GM04504 (cell line): ENCODE measurements at places on chromosomes 1 and 21.

GRCh38 chr1:203870245-203870644 lies 8.8 kb downstream of the SNRPE start:
- DNase-seq: no peak

- DNase-seq: no peak
Observed at GRCh38 chr1:171037626-171038025, 53.1 kb upstream of the FMO3 start.

- no peak for DNase-seq
Observed at GRCh38 chr1:229194096-229194495, 76.8 kb upstream of the RAB4A start.

DNA sequence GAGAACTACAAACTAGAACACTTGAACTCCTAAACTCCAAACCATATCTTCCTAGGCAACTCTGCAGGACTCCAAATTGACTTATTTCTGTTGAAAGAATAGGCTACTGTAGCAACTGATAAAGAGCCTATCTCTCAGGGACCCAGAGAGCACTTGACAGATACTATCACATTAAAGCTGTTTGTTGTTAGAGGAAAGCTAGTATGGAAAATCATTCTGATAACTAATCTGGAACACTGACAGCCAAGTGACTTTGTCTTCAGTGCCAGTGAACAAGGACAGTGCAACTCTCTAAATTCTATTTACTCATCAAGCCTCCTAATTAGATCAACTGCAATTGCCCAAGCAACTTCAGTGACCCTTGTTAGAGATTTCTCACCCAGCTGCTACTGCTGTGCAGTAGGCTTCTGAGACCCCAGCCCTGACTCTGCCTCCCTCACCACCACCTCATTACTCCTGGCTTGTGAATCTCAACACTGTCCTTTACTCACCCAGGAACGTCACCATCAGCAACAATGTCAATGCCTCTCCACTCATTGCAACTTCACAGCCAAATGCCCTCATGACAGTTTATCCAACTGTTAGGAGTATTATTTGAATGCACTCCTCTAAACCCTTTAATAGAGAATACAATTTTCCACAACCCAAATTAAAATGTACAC lies 7.4 kb upstream of the RGS13 start:
- DNase-seq: no peak

- DNase-seq: no peak
Observed at GRCh38 chr21:33452362-33452761, 27.4 kb downstream of the TMEM50B start.

DNA sequence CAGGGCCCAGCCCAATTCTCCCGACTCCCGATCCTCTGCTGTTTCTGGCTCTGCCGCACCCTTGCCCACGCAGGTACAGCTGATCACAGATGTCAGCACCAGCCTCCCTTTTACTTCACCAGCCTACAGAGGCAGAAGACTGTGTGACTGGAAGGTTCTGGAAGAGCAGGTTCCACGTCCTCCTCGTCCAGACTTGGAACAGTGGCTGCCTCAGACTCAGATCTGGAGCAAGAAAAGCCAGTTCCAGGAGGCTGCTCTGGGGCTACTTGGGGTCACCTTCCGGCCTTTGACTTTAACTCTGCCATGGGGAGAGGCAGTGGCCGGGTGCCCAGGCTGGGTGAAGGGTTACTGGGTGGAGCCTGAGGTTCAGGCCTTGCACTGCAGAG lies 16.1 kb upstream of the KLHDC7A start:
- DNase-seq: no peak

DNA sequence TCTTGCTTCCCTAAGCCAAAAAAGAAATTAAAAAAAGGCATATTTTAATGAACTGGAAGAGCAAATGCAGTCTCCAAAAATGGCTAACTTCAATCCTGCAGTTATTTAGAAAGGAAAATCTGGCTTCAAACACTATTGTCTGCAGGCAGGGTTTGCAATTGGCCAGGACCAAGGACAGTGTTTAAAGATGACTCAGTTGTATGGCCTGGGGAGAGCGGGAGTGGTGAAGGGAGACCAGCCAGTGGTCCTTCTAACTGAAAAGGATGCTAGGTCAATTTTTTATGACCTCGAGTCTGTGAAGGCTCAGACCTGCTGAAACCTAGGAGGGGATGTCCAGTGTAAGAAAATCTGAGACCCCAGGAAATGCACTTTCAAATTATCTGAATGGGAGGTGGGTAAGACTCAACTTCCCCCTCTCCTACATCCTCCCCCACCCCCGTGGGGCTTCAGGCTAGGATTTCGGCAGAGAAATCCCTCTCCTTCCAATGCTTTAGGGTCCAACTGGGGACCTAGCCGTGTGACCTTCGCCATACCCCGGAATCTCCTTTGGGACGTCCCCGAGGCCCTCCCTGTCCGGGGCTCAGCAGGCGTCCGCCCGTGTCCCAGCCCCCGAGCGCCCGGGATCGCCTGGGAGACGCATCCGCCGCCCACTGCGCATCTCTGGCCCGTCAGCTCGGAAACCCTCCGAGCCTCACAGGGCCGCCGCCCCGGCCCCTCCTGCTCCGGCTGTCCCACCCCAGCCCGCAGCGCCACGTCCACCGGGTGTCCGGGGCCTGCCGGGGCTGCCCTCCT lies 602 bp upstream of the RIMKLA start:
- no peak for DNase-seq

- no peak for DNase-seq
Observed at GRCh38 chr21:46628868-46629267, 6.6 kb upstream of the PRMT2 start.

GRCh38 chr1:181655756-181656155 lies 172.4 kb downstream of the CACNA1E start:
- no peak for DNase-seq

DNA sequence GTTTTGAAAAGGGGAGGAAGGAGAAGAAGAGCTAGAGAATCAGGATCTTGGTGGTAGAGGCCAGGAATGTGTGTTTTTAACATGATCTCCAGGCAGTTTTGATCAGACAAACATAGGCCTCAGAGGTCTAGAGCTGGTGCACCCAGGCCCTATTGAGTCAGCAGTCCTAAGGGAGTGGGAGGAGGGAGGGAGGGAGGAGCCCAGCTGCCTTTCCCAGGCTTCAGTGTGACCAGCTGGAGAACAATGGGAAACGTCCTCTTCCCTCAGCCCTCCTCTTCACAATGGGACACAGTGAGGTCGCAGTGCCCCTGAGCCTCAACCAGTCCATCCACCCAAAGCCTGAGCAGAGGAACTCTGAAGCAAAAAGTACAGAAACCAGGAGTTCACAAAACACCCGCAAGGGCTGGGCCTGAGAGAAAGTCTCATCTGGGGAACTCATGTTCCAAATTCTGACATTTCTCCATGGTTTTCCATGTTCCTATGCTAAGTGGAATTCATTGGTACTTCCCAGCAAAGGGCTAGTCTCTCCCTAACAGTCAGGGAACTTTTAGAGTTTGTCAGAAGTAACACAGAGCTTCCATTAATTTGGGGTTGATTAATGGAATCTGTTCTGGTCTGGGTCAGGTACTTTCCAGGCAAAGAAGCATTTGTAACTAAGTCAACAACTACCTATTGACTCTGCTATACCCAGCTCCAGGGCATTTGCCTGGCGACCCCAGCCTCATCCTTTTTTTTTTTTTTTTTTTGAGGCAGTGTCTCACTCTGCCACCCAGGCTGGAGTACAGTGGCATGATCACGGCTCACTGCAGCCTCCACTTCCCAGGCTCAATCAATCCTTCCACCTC lies 37.5 kb downstream of the ELAPOR1 start:
- peak; percentile 33 for DNase-seq

DNA sequence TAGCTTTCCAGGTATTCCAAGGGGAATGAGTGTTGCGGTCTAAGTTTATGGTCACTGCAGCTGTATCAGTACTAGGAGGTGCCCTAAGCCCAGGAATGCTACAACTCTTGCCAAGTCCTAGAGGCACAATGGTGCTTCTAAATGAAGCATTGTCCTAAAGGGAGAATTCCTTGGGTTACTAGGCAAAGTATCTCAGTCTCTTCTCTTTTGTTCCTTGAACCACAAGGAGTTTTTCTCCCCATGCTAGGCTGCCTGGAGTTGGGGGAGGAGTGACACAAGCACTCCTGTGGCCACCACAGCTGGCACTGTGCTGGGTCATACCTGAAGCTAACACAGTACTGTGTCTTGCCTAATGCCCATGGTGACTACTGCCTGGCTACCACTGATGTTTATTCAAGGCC lies 50.7 kb downstream of the KMO start:
- DNase-seq: no peak

GRCh38 chr1:4166713-4167112 lies 266.6 kb upstream of the C1orf174 start:
- DNase-seq: no peak

GRCh38 chr21:43918385-43918947 lies 53.4 kb downstream of the AGPAT3 start:
- DNase-seq: no peak

DNA sequence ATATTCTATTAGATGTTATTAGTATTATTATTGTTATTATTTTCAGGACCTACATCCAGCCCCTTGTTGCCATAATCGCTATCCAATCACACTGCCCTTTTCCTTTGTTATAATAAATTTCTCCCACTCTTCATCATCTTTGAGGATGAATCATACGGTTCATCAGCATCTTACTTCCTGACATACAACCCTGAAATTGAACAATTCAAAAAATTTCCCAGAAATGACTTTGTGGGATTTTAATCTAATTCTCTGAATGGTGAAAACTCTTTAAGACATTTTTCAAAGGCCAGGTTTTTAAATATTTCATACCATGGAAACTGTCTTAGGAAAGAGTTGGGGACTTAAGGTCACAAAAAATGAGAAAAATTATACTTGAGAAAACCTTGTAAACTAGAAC lies 353.5 kb downstream of the ST6GALNAC3 start:
- no peak for DNase-seq

- DNase-seq: no peak
Observed at GRCh38 chr21:36235058-36235582, 78.5 kb downstream of the DOP1B start.

DNA sequence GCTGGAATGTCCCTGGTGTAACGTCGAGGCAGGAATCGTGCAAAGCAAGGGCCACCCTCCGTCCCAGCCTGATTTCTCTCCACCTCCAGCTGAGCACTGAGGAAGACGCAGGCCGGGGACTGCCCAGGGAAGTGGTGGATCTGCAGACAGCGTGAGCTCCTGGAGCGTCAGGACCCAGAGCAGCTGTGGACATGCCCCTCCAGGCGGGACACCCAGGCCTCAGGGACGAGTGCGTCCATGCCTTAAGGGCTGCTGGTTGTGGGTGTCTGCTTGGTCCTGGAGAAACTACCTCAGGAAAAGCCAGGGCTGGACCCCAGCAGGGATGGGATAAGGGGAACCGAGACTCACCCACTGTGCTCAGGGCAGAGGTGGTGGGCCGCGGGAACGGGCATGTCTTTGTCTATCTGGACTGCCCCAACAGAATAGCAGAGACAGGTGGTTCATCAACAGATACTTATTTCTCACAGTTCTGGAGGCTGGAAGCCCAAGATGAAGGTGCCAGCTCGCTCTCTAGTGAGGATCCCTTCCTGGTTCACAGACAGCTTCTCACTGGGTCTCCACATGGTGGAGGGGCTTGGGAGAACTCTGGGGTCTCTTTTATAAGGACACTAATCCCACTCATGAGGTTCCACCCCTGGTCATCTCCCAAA lies 5.8 kb upstream of the MMEL1 start:
- no peak for DNase-seq

- no peak for DNase-seq
Observed at GRCh38 chr1:225944387-225944786, 3.4 kb upstream of the LEFTY2 start.

DNA sequence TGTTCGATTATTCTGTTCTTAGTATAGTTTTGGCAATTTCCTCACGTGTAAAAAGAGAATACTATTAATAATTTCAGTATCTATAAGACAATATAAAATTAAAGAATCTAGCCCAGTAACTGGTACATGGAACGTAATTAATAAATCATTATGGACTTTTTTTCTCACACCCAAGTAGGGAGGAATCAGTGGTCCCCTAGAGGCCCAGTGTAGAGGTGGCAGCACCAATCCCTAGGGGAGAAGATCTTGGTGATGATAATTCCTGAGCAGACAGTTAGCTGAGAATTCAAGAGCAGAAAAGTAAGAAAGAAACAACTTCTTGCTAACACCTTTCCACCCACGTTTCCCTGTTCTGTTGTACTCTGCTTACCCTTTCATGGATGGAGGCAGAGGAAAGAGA lies 19.7 kb upstream of the SELE start:
- DNase-seq: no peak

- DNase-seq: no peak
Observed at GRCh38 chr1:119686661-119687060, 25.1 kb upstream of the PHGDH start.

DNA sequence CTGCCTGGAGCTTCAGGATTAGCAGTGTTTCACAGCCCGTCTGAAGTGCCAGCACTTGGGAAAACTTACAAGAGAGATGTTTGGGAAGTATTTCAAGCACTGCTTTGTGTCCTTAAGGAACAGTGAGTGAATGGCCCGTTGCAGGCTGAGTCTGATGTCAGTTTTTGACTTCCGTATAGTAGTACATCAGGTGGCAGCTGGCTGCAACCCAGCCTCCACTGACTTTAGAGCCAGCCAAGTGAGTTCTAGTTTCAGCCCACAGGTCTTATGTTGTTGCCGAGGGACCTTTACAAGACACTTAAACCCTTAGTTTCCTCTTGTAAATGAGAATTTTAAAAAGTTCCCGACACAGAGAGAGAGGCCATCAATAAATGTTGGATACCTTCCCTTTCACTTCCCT lies 35.0 kb downstream of the UCK2 start:
- DNase-seq: no peak

DNA sequence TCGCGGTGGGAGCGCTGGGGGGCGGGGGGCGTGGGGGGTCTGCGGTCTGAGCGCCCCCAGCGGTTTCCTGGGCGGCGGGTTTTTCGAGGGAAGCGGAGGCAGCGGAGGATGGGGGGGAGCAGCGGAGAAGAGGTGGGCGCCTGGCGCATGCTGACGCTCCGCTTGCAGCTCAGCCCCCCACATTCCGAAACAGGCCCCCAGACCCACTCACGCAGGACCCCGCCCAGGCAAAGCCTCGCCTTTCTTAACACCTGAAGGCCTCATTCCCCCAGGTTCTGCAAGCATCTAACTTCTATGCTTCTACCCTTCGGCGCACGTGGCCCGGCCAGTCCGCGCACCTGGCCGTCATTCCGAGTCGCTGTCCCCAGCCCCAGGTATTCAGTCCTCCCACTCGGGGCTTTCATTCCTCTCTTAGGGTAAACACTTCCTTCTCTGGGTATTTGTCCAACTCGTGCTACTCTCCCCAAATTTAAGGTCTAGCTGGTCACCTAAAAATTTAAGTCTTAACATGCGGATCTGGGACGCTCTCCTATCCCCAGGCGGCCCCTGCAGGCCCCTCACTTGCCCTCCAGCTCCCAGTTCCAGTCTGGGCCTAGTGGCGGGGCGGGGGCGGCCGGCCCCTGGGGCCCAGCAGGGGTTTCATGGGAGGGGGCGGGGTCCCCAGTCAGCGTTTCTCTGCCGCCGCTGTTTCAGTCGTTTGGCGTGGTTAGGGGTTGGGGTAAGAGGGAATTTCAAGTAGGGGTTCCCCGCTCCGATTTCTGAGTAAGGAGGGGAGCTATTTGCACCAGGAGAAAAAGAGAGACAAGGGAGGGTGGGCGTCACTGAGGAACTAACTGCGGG lies 2.8 kb upstream of the ZBTB7B start:
- DNase-seq: no peak

- no peak for DNase-seq
Observed at GRCh38 chr1:214178102-214178501, 102.9 kb upstream of the SMYD2 start.

- DNase-seq: peak; percentile 9
Observed at GRCh38 chr1:57599236-57599994, 175.6 kb upstream of the DAB1 start.

GRCh38 chr1:109243221-109243620 lies 6.1 kb upstream of the CELSR2 start:
- no peak for DNase-seq

- peak; percentile 93 for DNase-seq
Observed at GRCh38 chr21:45295576-45296365, 8.1 kb upstream of the POFUT2 start.

GRCh38 chr1:200415227-200415626 lies 5.4 kb upstream of the ZNF281 start:
- no peak for DNase-seq
